ENCODE measurements at places on chromosomes 5 and 9.

GRCh38 chr5:66717455-66718373 lies 121.5 kb downstream of the MAST4 start:
- DNase-seq = peak; percentile 33

- DNase-seq = no peak
Observed at GRCh38 chr5:54573812-54574489, 56.4 kb downstream of the SNX18 start.

DNA sequence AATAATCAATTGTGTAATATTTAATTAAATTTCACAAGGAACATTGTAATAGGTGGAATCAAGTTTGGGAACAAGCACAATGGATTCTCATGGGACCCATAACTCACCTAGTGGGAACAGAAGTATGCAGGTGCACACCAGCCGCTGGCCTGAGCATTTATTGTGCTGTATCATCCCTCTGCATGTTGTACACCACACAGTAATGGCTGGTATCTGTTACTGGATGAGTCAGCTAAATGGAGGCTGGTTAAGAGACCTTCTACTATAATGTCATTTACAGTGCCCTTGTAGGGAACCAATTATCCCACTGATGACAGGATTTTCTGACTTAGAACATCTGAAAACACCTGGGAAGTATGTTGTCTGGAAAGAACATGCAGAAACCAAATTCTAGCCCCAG lies 3.2 kb upstream of the MAP3K1 start:
- no peak for DNase-seq

GRCh38 chr9:98359569-98359968 lies 104.1 kb upstream of the TBC1D2 start:
- no peak for DNase-seq

- peak; percentile 22 for DNase-seq
Observed at GRCh38 chr5:64210866-64211265, 45.2 kb downstream of the RNF180 start.

GRCh38 chr9:94903961-94904421 lies 177.5 kb downstream of the AOPEP start:
- no peak for DNase-seq

DNA sequence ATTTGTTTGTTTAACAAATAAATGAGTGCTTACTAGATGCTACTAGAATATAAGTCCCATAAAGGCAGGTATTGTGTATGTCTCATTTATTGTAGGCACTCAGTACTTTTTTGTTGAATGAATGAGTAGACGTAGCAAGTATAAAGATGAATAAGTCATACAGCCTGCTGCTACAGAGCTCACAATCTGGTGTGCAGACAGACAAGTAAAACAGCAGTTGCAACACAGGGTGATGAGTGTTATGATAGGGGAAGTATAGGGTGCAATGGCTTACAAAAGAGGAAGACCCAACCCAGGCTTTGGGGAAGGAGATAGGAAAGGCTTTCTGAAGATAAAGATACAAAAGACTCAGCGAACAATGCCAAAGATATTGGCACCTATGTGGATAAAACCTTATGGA lies 47.7 kb downstream of the SH3RF2 start:
- DNase-seq = no peak

DNA sequence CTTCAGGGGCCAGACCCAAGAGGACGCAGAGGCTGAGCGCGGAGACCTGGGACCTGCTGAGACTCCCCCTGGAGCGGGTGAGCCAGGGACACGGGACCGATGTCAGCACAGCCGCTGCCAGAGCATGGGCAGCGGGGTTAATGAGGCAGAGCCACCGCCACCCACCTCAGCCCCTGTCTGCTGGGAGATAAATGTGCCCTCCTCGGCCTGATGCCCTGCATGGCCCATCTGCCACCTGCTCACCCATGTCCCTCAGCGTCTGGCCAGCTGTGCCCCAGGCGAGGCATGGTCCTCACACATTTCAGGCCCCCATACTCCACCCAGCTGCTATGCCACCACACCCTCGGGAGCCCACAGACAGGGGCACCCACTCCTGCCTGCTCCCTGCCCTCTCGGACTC lies 14.9 kb downstream of the DNLZ start:
- no peak for DNase-seq

- DNase-seq = no peak
Observed at GRCh38 chr5:41695920-41696582, 174.2 kb downstream of the OXCT1 start.

DNA sequence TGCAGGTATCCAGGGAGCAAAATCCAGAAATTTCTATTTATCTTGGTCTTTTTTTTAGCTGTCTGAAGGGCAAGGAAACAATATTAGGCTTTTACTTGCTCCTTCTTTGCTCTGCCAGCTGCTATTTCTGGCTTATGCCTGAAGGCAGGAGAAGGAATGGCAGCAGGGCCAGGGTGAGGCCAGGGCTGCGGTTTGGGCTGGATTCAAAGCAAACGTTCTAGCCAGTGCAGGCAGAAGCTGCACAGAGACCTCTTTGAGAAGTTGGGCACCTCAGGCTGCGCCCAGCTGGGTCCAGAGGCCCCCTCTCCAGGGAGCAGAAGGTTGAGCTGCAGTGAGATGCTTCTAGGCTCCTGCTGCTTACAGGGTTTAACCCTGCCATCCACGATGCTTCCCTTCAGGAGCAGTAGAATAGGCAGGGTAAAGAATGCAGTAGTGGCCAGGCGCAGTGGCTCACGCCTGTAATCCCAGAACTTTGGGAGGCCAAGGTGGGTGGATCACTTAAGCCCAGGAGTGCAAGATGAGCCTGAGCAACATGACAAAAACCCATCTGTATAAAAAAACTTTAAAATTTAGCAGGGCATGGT lies 201.2 kb downstream of the ADCY2 start:
- DNase-seq = no peak

DNA sequence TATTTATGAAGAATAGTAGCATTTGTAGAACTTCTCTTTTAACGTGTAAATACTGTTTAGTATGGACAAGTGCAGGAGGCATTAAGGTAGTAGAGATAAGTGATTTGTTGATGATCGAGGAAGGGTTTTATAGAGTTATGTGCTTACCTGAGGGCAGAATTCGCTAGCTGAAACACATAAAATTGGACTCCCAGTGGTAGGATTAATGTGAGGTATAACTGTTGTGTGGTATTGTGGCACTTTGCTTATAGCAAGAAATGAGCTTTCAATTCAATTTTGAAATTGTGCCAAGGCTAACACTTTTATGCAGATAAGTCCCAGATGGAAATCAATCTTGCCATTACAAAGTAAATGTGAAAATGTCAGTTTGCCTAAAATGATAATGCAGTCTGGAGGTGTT lies 1.2 kb downstream of the AP3S1 start:
- no peak for DNase-seq

GRCh38 chr9:137880160-137880975 lies 2.8 kb downstream of the CACNA1B start:
- no peak for DNase-seq

DNA sequence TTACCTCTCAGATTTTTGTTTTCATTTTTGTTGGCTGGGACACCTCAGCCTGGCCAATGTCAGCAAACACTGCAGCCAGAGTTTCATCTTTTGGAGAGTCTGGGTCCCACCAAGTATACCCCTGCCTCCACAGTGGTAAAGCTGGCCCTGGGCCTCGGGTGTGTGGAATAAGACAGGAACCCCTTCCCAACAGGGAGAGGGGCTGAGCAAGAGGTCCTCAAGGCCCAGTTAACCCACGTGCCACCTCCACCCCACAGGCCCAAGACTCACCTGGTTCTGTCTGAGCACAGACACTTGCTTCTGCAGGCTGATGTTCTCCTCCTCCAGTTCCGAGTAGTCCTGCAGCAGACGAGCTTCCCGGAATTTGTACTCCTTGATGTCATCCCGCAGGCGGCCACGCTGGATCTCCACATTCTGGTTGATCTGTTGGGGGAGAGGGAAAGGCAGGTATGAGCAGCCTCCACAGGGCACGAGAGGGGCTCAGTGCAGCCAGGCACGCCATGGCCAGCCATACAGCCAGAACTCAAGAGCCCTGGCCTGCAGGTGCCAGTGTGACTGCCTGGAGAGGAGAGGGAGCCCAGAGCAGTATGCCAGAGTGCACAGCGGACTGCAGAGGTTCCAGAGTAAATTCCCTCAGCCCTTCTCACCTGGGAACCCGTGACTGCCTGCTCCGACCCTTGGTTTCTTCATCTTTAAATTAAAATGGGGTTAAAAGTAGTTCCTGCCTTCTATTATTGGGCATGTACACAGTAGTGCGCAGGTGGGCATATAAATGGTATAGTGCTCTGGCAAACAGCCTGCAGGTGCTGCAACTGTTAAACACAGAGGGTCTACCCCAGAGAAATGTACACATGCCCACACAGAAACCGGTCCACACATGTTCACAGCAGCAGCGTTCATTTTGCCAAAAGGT lies 42.0 kb downstream of the BICD2 start:
- no peak for DNase-seq

GRCh38 chr5:170758481-170758880 lies 25.0 kb upstream of the GABRP start:
- no peak for DNase-seq

GRCh38 chr5:62489471-62489870 lies 76.9 kb downstream of the IPO11 start:
- no peak for DNase-seq

DNA sequence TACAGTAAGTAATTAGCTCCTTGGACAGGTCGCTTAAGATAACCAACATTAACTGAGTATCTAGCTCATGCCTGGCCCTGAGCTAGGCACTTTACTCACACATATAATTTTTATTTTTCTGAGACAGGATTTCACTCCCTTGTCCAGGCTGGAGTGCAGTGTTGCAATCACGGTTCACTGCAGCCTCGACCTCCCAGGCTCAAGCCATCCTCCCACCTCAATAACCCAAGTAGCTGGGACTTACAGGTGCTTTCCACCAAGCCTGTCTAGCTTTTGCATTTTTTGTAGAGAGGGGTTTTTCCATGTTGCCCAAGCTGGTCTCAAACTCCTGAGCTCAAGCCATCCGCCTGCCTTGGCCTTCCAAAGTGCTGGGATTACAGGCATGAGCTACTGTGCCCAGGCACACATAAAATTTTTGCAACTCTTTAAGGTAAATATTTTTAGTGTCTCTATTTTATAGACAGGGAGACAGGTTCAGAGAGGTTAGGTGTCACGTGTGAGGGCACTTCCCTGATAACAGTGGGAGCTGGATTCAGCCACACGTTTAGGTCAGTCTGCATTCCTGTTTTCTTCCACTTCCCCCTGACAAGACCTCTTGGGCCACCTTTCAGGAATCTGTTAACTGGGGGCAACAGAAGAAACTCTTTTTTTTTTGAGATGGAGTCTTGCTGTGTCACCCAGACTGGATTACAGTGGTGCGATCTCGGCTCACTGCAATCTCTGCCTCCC lies 18.2 kb downstream of the HBEGF start:
- DNase-seq = no peak

DNA sequence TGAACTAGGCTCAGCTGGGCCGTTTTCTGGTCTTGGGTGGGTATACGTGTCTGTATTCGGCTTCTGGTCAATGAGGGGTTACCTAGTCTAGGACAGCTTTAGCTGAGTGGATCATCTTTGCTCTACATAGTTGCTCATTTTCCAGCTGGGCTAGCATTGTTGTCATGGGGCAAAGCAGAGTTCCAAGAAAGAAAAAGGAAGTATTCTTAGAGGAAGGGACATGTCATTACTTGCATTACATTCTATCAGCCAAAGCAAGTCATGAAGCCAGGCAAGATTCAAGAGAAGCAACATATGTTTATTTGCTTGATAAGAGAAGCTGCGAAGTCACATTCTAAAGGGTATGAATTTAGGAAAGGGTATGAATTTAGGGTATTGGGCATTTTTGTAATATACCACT lies 396.5 kb downstream of the ZNF608 start:
- DNase-seq = no peak

GRCh38 chr5:56986626-56986947 lies 34.7 kb upstream of the MIER3 start:
- no peak for DNase-seq
